Stimulated activated CD8-positive, alpha-beta memory T cell treated with anti-CD3 and anti-CD28 coated beads, Interleukin-12 subunit alpha, Interleukin-12 subunit beta, amount 100 ng/mL, for 4 hours (primary cell): ENCODE measurements at places on chromosomes 11 and 22.

GRCh38 chr22:49238181-49239141 is 589.2 kb downstream of the BRD1 start:
- DNase-seq, result no peak

DNA sequence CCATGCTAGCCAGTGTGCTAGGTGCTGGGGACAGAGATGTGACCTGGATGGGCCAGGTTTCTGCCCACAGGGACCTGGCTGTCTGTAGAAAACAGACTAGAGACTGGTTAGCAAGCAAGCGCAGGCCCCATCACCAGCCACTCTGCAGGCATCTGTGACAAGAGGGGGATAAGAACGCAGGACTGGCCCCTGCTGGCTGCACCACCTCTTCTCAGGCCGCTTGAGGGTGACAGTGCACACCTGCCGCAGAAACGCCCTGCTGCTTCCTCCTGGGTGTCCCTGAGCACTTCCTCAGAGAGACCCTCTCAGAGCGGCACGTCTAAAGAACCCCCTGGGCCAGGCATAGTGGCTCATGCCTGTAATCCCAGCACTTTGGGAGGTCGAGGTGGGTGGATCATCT is 5.9 kb upstream of the PICK1 start:
- DNase-seq, result no peak

- no peak for DNase-seq
These were observed 378.7 kb upstream of the RAG2 start for GRCh38 chr11:36976741-36977140.

- no peak for DNase-seq
These were observed 3.8 kb upstream of the FDX1 start for GRCh38 chr11:110425751-110426545.

DNA sequence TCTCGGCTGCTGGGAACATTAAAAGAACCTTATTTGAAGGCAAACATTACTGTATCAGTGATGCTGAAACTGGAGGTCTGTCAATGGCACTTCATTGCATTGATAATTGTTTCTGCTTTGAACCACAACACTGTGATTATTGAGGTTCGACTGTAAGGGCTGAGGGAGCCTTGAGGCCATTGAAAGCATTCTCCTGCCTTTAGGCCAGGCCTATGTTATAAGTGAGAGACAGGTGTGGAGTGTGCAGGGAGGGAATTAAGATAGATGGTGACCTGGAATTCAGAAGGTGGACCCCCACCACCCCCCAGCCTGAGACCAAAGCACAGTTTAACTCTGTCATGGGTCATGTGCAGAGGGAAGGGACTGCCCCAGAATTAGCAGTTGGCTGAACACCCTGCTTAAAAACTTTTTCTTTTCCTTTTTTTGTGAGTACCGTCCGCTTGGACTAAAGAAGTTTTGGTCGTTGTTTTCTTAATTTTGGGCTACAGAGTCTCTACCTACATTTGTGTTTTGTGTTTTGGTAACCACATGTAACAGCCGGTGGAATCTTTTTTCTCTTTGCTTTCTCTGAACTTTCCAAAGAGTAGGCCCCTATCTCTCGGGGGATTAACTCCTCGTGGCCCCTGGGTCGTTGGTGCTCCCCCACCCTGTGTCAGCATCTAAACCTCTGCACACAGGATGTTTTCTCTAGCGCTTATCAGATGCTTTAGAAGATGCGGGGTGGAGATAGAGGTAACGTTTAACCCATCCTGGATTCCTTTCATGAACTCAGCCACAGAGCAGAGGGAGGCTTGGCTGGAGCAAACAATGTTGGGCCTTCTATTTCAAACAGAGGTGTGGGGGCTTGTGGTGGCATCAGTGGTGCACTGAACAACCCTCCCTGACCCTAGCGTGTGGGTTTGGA is 43.7 kb downstream of the ZBTB16 start:
- DNase-seq, result no peak

- no peak for DNase-seq
These were observed at the start of gene OR10S1 for GRCh38 chr11:123977731-123978347. OR10S1 (minus strand) TSS chr11:123977781; CDS start chr11:123977664, 117 bp downstream.

DNA sequence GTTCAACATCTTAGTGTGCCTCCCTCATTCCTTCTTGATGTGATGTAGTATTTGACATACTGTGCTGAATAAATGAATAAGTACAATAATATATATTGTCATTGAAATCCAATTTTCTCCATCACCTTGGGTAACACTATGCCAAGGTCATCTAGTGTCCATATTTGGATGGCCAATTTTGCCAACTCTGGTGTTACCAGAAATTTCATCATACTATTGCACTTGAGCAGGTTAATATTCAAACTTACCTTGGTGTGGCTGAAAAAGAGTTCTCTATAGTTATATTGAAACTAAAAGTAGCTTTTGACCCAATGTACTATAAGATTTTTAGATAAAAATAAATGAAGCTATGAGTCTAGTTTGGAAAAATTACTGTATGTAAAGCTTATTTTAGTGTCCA is 98.2 kb upstream of the SLC6A5 start:
- no peak for DNase-seq

GRCh38 chr22:46936378-46936903 is 174.0 kb downstream of the TBC1D22A start:
- DNase-seq, result no peak

DNA sequence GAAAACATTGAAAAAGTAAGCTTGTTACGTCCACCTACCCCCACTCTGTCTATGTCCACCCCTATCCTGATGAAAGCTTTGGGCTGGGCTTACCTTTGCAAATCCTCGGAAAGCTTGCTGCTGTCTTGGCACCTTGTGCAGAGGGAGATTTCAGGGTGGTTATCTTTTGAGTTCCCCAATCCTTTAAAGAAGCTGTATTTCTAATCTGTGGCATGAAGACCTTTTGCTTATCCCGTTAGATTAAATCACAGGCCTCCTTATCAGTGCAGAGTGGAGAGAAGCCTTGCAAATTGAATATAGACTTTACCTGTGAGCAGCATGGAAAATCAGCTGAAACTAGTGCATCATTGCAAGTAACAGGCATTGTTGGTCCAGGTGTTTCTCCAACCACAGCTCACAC is 580.6 kb upstream of the ANO5 start:
- no peak for DNase-seq

DNA sequence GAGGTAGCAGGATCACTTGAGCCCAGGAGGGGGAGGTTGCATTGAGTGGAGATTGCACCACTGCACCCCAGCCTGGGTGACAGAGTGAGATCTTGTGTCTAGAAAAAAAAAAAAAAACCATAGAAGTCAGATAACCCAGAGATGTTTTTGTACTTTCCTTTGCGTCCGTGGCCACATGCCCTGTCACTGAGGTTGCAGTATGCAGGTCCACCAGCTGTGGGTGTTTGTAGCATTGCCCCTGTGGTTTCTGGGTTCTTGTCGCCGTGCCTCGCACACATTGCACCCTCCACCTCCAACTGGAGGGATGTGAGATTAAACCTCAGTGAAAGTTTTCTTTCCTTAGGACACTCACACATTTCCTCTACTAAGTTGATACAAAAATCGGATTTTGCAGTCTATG is 70.3 kb downstream of the TNRC6B start:
- peak; percentile 35 for DNase-seq

GRCh38 chr11:134643115-134644012 is 231.3 kb upstream of the B3GAT1 start:
- no peak for DNase-seq

- no peak for DNase-seq
These were observed 28.5 kb upstream of the OAF start for GRCh38 chr11:120182372-120182771.

DNA sequence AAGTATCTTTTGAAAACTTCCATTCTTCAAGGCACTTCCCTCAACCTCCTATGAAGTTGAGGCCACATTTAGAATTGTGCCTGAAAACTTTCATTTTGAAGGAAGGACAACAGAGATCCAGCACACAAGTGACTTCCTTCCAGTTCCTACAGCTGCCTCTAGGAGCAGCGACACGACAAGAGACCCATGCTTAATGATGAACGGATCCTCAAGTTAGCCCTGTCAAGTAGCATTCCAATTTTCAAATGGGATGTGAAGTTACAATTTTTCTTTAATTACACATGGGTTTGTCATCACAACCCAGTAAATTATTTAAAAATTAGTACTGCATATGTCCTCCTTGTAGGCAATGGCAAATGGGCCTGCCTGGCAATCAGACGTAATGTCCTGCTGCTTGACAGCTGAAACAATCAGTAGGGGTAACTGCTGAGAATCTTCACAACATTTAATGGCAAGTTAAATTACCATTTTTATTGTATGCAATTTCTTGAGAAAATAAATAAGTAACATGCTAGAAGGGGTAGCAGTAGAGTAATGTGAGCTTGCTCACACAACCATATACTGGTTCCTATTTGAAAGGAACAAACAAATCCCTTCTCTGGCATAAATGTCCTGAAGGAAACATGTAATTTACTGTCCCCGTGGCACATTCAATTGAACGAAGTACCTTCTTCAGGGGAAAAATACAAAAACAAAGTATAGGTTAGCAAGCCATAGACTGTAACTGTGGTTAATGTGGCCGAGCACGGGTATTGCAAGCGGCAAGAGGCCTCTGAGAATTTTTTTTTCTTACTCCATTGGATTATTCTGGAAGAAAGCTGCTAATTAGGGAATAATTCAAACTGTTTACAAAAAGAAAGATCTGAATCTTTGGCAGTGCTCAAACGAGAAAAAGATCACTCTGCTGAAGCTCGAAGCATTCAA is 288.3 kb downstream of the CADM1 start:
- no peak for DNase-seq

DNA sequence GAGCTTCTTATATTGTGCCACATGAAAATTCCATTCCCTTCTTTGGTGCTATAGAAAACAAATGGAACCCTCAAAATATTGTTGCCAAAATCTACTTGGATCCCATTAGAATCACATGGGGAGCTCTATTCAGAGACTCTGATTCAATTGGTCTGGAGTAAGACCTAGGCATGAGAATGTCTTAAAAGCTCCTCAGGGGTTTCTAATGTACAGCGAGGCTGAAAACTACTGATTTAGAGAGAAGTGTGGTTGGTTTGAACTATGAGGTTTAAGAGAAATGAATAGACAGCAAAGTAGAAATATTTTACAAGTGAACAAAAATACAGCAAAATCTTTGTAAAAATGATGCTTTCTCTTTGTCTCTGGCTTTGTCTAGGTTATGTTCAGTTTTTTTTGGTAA is 514.7 kb downstream of the CNTN5 start:
- no peak for DNase-seq

GRCh38 chr11:121775276-121775675 is 322.5 kb upstream of the SORL1-AS1 start:
- no peak for DNase-seq

GRCh38 chr22:35598396-35598710 is 18.8 kb downstream of the MB start:
- DNase-seq, result no peak

- DNase-seq, result no peak
These were observed 173.2 kb downstream of the LARGE1 start for GRCh38 chr22:33747029-33747428.

DNA sequence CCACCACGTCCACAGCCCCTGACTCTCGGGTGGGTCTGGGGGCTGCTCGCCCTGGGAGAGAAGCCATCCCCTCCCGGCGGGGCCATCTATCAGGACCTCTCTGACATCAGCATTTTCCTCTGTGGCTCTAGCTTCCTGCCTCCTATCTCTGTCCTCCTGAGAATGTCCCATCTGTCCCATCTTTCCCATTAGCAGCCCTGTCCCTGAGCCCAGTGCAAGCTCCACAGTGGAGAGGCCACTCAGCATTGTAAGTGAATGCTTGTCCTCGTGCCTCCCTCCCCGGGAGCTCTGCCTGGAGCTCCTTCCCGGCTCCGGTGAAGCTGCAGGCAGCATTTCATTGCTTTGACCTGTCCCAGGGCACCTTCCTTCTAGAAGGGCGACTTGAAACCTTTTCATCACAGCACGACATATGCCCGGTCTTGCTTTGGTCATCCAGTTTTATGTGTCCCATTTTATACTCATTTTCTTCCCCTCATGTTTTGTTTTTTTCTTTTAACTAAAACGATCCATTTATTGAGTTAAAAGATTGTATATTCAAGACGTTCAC is 49.7 kb downstream of the RTN4R start:
- DNase-seq, result no peak

DNA sequence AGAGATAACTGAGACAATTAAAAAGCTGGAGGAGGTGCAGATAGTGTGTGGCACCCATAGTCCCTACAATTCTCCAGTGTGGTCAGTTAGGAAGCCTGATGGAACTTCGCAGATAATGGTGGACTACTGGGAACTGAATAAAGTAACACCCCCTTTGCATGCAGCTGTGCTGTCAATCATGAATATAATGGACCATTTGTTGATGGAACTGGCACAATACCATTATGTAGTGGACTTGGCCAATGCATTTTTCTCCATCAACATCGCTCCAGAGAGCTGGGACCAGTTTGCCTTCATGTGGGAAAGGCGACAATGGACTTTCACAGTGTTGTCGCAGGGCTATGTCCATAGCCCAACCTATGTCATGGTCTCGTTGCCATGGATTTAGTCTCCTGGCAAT is 324.2 kb downstream of the TMEM135 start:
- DNase-seq, result no peak

GRCh38 chr11:135061166-135061565 is 649.1 kb upstream of the B3GAT1 start:
- DNase-seq, result no peak

- no peak for DNase-seq
These were observed 1.1 kb upstream of the PHLDB1 start for GRCh38 chr11:118606157-118606843.

- DNase-seq, result no peak
These were observed 889.4 kb downstream of the KCNA4 start for GRCh38 chr11:29127461-29127860.

- no peak for DNase-seq
These were observed 15.7 kb downstream of the SLC5A1 start for GRCh38 chr22:32058656-32059260.

GRCh38 chr11:41190437-41191082 is 268.9 kb downstream of the LRRC4C start:
- DNase-seq, result no peak

GRCh38 chr11:13354335-13354734 is 76.7 kb downstream of the BMAL1 start:
- DNase-seq, result no peak

DNA sequence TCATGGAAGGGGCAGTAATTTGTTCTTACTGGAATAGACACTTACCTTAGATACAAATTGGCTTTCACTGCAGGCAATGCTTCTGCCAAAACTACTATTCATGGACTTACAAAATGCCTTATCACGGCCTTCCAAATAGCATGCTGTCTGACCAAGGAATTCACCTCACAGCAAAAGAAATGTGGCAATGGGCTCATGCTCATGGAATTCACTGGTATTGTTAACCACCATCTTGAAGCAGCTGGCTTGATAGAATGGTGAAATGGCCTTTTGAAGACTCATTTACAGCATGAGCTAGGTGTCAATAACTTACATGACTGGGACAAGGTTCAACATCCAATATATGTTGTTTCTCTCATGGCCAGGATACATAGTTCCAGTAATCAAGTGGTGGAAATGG is 21.9 kb downstream of the OR5B21 start:
- DNase-seq, result no peak

DNA sequence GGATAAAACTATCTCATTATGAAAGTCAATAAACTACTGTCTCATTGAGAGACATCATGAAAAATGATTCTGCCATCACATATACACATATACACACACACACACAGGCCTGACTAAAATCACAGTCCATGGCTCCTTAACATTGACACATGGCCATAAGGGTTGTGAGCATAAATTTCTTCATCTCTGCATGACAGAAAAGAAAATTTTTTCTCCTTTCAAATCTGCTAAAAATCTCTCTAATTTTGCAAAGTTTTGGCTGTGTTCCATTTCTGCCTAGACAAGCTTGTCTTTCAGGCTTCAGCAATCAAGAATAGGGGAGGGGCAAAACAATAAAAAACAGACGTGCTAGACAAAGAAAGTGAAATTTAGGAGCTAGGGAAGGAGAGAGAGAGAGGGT is 324.5 kb downstream of the LRRC4C start:
- DNase-seq, result no peak
